ENCODE measurements at places on chromosomes 16 and 17. TPM values are rescaled to one million over a fixed set of nuclear protein-coding genes. Genes with fewer than 3 reads are reported as not detected.
A peak's percentile ranks its signal among the peaks of the same experiment; 100 is the strongest.

GRCh38 chr17:48384164-48384563 lies 45.9 kb downstream of the SKAP1 start:
- H3K27ac ChIP-seq, result no peak overlapping the region
- no peaks in the 10 kb centered on the region for H3K36me3 ChIP-seq
- no peak for DNase-seq
- H3K27me3 ChIP-seq, result peaks cover 76% of the 10 kb centered on the region
- no peaks in the 10 kb centered on the region for H3K4me1 ChIP-seq
- no peak overlapping the region for H3K4me3 ChIP-seq

SPN gene
- total RNA-seq, result not detected

PRR35 gene
- not detected for total RNA-seq

AIPL1 gene
- not detected for total RNA-seq

GNG13 gene
- total RNA-seq, result not detected

GRCh38 chr17:3669085-3669347 lies 404 bp downstream of the EMC6 start:
- H3K27ac ChIP-seq, result peak overlapping the region; percentile 79
- H3K36me3 ChIP-seq, result peaks cover 5% of the 10 kb centered on the region
- peak overlapping the region; percentile 86 for H3K4me3 ChIP-seq

XPO6 gene
- 154 TPM for total RNA-seq

TBC1D3 gene
- total RNA-seq, result 1.9 TPM

DNA sequence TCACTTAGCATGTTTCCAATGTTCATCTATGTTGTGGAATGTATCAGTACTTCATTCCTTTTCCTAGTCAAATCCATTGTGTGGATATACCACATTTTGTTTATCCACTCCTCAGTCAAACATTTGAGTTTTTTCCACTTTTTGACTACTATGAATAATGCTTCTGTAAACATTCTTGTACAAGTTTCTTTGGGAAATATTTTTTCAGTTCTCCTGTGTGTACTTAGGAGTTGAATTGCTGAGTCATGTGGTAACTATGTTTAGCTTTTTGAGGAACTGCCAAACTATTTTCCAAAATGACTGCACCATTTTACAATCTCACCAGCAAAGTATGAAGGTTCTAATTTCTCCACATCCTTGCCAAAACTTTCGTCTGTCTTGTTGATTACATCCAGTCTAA lies 223.7 kb upstream of the AXIN2 start:
- peak overlapping the region; percentile 58 for H3K27ac ChIP-seq
- no peaks in the 10 kb centered on the region for H3K36me3 ChIP-seq
- H3K4me3 ChIP-seq, result no peak overlapping the region
- no peaks in the 10 kb centered on the region for H3K27me3 ChIP-seq
- DNase-seq, result peak; percentile 95

GRCh38 chr17:15957206-15957605 lies 12.3 kb downstream of the ADORA2B start:
- H3K4me3 ChIP-seq, result no peak overlapping the region
- DNase-seq, result no peak
- H3K27ac ChIP-seq, result no peak overlapping the region
- H3K27me3 ChIP-seq, result no peaks in the 10 kb centered on the region
- no peaks in the 10 kb centered on the region for H3K36me3 ChIP-seq

ZNF821 gene
- 7.3 TPM for total RNA-seq

GRCh38 chr17:17609121-17609520 lies 17.6 kb upstream of the PEMT start:
- H3K4me3 ChIP-seq, result no peak overlapping the region
- no peak overlapping the region for H3K27ac ChIP-seq
- H3K36me3 ChIP-seq, result no peaks in the 10 kb centered on the region
- no peak for DNase-seq
- peaks cover 1% of the 10 kb centered on the region for H3K27me3 ChIP-seq

- H3K27ac ChIP-seq, result no peak overlapping the region
- no peak for DNase-seq
- H3K4me1 ChIP-seq, result peaks cover 21% of the 10 kb centered on the region
- H3K4me3 ChIP-seq, result peak overlapping the region; percentile 80
Observed at GRCh38 chr16:29791845-29792807, 1.6 kb downstream of the KIF22 start.

INCA1 gene
- total RNA-seq, result 0.71 TPM

DNA sequence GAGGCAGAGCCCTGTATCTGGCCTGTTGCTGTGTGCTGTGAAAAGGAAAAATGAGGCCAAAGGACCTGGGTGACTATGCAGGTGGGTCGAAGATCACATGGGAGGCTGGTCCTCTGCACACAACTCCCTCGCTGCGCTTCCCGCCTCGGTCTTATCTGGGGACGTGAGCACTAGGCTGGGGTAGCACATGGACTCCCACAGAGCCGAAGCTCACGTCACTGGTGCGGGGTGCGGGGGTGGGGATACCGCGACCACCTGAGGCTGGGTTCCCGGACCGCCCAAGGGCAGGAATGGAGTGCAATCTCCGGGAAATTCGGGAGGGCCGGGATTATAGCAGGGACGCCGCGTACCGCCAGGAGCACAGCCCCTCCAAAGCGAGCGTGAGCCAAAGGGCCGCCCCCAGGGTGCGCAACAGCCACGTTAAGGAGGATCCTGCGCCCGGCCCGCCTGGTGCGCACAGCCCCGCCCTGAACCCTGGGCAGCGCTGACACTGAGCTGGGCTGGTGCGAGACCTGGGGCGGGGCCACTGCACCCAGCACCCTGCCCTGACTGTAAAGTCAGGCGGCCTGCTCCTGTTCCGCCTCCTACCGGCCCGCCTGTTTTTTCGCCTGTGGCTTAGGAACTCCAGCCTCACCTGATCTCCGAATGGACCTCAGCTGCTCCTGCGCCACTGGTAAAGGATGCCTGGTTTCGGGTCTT lies 4.8 kb downstream of the MT1A start:
- DNase-seq, result no peak
- peaks cover 10% of the 10 kb centered on the region for H3K4me1 ChIP-seq
- no peaks in the 10 kb centered on the region for H3K36me3 ChIP-seq
- peak overlapping the region; percentile 0 for H3K4me3 ChIP-seq
- peaks cover 36% of the 10 kb centered on the region for H3K27me3 ChIP-seq

NOG gene
- 2.1 TPM for total RNA-seq

FNDC8 gene
- not detected for total RNA-seq

AFMID gene
- total RNA-seq, result 46.3 TPM

DNA sequence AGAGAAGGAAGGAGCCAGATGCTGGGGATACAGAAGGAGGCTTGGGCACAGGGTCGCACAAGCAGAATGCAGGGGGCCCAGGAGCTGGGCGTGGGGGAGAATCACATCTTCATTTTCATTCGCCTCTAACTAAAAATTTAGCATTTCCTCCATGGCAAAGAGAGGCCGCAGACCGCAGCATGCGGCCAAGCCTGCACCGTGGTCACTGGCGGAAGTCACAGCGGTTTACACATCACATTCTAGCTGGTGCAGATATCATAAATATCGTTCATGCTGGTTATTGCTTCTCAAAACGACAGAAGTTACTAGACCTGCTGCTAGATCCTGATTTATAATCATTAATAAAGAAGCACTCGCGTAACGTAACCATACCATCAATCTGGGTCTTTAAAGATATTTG lies 162.0 kb downstream of the NTN1 start:
- DNase-seq, result no peak
- no peaks in the 10 kb centered on the region for H3K36me3 ChIP-seq
- no peak overlapping the region for H3K4me3 ChIP-seq
- H3K4me1 ChIP-seq, result no peaks in the 10 kb centered on the region

DNA sequence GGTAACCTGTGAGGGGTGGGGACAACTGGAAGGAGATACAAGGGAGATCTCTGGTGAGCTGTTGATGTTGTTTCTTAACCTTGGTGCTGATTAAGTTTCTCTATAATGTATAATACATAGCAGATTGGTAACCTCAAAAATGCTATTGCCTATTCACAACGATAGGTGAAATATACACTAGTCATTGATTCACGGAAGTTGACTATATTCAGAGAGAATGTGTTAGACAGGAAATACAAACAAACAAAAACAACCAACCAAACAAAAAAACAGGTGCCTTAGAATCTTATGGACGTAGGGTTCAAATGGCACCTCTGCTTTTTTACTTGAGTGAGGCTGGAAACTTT lies 21.5 kb downstream of the HSD17B2 start:
- DNase-seq, result no peak
- H3K36me3 ChIP-seq, result no peaks in the 10 kb centered on the region
- peaks cover 17% of the 10 kb centered on the region for H3K27me3 ChIP-seq
- no peak overlapping the region for H3K27ac ChIP-seq
- H3K4me1 ChIP-seq, result no peaks in the 10 kb centered on the region
- H3K4me3 ChIP-seq, result no peak overlapping the region

- no peaks in the 10 kb centered on the region for H3K27me3 ChIP-seq
- no peaks in the 10 kb centered on the region for H3K36me3 ChIP-seq
- H3K4me3 ChIP-seq, result no peak overlapping the region
Observed at GRCh38 chr17:75361996-75362395, 43.5 kb downstream of the GRB2 start.
